Glutamatergic neuron (in vitro differentiated cells): ENCODE measurements at places on chromosomes 13 and 19.

- no peak for DNase-seq
These were observed 412.8 kb downstream of the SLITRK6 start for GRCh38 chr13:85386424-85386823.

GRCh38 chr19:5023128-5023571, 54.2 kb downstream of the KDM4B start:
- DNase-seq = no peak

GRCh38 chr13:20702915-20703779, at the start of gene IL17D:
TSS of gene IL17D (plus strand) at chr13:20703699. CDS start at chr13:20704002, 303 bp downstream.
- peak; percentile 56 for DNase-seq

GRCh38 chr19:17109962-17110598, 34.5 kb downstream of the MYO9B start:
- no peak for DNase-seq

GRCh38 chr13:91369441-91369831, 21.9 kb downstream of the MIR17HG start:
- no peak for DNase-seq

GRCh38 chr13:68261105-68261504, 1031.0 kb upstream of the PCDH9 start:
- DNase-seq = no peak

- DNase-seq = no peak
These were observed 20.3 kb downstream of the GRTP1 start for GRCh38 chr13:113343692-113343968.

GRCh38 chr19:35090506-35091214, 25.0 kb upstream of the FXYD3 start:
- DNase-seq = peak; percentile 44

GRCh38 chr19:14114854-14115253, 2.7 kb downstream of the PRKACA start:
- peak; percentile 72 for DNase-seq

DNA sequence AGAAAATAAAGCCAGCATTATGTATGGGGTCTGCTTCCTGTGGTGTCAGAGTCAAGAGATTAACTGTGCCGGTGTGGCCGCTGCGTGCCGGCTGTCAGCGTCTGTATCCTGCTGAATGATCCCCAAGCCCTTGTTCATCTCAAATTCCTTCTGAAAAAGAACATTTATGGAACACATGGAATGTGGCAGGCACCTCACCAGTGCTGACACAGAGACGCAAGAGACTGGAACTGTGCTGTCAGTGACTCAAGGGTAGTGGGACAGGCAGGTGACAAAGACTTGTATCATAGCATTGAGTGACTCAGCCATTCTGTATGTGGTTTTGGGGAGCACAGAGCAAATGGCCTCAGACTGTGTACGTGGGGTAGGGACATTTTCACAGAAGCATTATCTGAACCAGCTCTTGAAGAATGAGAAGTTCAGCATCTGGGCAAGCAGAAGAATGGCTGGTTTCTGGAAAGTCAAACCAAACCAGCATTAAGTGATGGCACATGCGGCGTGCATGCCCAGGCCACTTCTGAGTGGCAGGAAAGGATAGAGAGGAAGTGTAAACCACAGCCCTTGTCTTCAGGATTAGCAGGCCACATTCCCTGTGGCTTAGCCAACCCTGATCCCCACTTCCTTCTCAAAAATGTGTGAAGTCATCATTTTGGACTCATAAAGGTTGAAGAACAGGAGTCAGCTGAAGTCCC, 54.0 kb upstream of the IRS2 start:
- no peak for DNase-seq

- no peak for DNase-seq
These were observed at the start of gene KIR3DL3 for GRCh38 chr19:54724142-54724541. TSS of gene KIR3DL3 (plus strand) at chr19:54724442. CDS start at chr19:54724497, 55 bp downstream.

- DNase-seq = peak; percentile 13
These were observed 6.9 kb downstream of the REXO1 start for GRCh38 chr19:1841209-1841924.

GRCh38 chr13:36555151-36555986, 118.5 kb upstream of the SERTM1 start:
- DNase-seq = no peak

- no peak for DNase-seq
These were observed 226.2 kb downstream of the KCNRG start for GRCh38 chr13:50241479-50241878.

- no peak for DNase-seq
These were observed 46.1 kb downstream of the ZDHHC20 start for GRCh38 chr13:21413013-21413412.

DNA sequence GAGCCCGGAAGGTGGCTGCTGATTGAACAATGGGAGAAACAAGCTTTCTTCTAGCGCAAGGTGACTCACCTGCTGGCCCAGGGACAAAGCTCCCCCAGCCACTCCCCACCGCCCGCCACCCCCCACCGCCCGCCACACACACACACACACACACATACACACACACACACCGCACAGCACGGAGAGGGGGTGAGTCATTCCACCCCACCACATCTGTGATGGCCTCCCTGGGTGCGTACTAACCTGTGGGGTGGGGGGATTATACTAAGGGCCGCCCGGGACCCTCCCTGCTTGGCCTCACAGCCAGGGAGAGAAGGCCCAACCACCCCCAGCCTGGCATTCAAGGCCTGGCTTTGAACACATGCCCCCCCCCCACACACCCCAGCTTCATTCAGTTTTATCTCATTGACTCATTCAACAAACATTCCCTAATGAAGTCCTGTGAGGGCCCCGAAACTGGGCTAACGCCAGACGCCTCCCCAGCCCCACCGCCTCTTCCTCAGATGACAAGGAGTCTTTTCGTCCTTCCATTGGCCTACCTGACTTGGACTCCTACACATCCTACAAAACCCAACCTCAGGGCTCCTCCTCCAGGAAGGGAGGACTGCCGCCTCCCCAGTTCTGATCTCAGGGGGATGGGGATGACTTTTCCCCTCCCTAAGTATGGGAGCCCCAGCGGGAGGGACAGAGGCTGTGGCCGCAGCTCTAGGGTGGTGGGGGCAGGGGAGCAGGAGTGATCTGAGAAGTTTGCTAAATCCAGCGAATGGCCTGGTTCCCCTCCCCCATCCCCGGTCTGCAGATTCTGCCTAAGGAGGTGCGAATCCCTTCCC, 5.8 kb upstream of the ONECUT3 start:
- DNase-seq = no peak

GRCh38 chr13:108686027-108686426, 56.6 kb downstream of the MYO16 start:
- no peak for DNase-seq

GRCh38 chr19:13044231-13044836, 49.1 kb downstream of the NFIX start:
- DNase-seq = no peak

DNA sequence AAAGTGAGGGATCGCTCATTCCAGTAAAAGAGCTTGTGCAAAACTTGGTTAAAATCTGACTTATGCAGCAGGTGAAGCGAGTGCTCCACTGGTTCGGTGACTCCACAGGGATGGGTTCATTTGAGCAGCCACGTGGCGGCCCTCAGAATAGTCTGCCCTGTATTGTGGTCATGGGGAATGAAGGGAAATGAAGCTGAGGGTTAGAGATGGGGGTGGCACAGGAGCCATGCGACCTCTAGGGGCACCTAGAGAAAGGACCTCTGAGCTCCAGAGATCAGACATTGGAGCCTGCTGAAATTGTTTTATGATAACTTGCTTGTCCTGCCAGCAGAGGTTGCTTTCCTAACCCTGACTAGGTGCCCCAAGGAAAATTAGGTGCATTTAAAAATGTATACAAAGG, 26.6 kb downstream of the CBY2 start:
- peak; percentile 21 for DNase-seq

- DNase-seq = peak; percentile 80
These were observed 16.3 kb downstream of the CILP2 start for GRCh38 chr19:19554074-19555023.

- no peak for DNase-seq
These were observed 250.3 kb upstream of the ATXN8OS start for GRCh38 chr13:69857183-69857821.

DNA sequence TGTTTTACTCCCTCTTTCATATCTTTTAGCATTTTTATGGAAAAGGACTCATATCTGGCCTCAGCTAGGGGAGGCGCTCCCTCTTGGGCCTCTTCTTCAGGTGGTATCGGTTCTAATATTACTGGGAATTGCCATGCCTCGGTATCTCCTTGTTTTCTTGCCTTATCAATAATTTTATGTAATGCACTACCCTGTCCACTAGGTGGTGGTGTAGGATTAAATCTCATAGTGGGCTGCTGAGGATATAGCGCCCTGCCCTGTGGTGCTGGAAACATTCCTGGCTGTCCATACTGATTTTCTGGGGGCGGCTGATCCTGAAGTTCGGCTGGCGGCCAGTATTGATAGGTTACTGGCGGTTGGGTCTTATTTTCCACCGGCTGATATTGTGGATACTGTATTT, 35.8 kb downstream of the ZNF420 start:
- no peak for DNase-seq

GRCh38 chr13:27542220-27542619, 78.1 kb downstream of the LNX2 start:
- DNase-seq = no peak

DNA sequence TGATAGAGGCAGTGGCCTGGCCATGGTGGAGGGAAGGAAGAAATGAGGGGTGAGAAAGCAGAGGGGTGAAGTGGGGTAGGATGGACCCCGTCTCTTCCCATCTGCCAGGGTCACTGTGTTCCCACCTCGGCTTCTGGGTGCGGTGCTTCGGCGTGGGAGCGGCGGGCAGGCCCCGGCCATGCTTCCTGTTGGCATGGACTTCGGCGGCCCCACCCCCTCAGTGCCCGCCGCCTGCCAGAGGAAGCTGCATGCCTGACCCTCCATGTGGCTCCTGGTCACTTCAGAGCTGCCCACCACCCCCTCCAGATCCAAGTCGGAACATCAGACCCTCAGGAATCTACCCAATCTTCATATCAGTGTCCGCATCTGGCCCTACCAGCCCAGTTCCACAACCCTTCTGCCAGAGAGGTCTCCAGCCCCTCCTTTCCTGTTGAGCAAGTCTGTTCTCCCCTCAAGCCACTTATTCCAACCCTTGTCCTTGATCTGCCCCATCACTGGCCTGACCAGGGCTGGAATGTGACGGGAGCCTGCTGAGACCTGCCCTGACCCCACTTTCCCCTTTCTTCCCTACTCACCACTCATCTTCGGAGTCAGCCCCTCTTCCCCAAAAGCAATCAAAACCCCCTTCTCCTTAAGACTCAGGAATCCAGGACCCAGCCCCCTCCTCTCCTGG, 1.5 kb downstream of the KCNN4 start:
- DNase-seq = no peak

GRCh38 chr19:45508861-45509691, 1.8 kb downstream of the VASP start:
- DNase-seq = peak; percentile 57

DNA sequence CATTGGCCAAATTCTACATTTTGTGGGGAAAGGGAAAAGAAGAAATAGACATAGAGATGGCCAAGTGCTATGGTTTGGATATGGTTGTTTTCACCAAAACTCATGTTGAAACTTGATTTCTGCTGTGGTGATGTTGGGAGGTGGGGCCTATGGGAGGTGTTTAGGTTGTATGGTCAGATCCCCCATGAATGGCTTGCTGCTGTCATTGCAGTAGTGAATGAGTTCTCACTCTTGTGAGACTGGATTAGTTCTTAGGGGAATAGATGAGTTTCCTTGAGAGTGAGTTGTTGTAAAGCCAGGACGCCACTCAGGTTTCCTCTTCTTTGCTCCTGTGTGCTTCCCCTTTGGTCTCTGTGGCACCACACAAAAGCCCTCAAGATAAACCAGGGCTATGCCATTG, 242.6 kb upstream of the RFC3 start:
- no peak for DNase-seq

GRCh38 chr13:79393564-79394249, 12.3 kb downstream of the RBM26 start:
- no peak for DNase-seq

DNA sequence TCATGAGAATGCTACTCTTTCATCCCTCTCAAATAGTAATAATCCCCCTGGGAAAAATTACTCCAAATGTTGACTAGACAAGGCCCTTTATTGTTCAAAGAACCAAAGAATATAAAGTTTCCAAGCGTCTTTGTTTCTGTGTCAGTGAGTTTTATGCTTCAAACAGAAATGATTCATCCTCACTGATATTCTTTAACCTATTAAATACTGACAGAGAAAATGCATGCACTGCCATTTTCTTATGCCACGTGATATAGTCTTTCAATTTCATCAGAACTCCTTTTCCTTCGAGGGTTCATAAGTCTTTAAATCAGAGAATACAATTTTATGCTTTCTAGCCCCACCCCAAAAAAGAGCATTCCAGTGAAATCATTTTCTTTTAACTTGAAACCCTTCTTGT, 211.6 kb downstream of the SHISA2 start:
- no peak for DNase-seq

DNA sequence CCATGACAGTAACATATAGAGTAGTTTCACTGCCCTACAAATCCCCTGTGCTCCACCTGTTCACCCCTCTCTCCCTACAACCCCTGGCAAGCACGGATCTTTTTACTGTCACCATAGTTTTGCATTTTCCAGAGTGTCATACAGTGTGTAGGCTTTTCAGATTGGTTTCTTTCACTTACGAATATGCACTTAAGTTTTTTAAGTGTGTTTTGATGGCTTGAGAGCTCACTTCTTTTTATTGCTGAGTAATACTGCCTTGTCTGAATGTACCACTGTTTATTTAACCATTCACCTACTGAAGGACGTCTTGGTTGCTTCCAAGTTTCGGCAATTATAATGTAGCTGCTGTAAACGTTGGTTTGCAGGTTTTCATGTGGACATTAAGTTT, 175.1 kb downstream of the ITGBL1 start:
- DNase-seq = no peak

DNA sequence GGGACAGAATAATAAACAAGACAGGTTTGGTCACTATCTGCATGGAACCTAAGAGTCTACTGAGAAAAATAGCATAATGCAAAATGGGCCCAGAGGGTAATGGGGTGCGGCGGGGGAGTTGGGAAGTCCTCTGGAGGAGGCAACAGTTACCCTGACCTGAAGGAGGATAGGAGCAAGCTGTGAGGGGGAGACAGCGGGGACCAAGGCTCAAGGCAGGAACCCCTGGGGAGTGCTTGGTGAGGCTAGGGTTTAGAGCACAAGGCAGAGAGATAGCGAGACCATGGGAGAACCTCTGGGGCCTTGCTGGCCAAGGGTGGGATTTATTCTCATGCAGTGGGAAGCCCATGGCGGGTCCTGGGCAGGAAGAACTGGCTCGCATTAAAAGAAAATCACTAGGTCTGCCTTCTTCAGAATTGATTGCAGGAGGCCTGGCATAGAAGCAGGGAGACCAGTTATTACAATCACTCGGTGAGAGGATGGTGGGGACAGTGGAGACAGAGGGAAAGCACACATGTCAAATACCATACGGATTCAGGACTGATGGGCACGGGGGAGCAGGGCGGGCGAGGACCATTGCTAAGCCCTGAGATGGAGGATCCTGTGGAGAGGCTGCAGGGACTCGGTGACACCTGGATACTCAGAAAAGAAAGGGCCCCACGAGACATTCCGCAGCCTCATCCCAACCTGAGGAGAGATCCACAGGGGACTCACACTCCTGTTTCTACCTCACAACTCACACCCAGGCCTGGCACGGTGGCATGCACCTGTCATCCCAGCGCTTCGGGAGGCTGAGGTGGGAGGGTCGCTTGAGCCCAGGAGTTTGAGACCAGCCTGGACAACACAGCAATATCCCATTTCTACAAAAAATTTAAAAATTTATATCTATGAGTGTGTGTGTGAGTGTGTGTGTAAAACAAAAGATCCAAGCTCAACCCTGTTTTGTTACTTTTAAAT, 110.4 kb downstream of the URI1 start:
- no peak for DNase-seq

GRCh38 chr19:30106417-30107095, 164.5 kb downstream of the URI1 start:
- no peak for DNase-seq
